ENCODE measurements at places on chromosomes 7 and 10.

DNA sequence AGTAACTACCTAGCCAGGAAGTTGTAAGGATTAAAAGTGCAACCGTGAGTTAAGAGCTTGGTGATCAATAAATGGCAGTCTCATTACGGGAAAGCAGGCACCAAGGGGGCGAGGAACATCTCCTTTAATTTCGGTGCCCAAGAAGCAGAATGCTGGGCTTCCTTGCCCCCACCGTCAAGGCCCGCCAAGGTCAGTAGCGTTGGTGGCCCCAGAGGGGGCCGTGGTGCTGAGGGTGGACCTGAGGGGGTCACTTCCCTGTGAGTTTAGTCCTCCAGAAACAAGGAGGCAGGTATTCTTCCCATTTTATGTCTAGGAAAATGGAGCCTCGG lies 408 bp upstream of the MINDY4 start:
- no peak for DNase-seq

DNA sequence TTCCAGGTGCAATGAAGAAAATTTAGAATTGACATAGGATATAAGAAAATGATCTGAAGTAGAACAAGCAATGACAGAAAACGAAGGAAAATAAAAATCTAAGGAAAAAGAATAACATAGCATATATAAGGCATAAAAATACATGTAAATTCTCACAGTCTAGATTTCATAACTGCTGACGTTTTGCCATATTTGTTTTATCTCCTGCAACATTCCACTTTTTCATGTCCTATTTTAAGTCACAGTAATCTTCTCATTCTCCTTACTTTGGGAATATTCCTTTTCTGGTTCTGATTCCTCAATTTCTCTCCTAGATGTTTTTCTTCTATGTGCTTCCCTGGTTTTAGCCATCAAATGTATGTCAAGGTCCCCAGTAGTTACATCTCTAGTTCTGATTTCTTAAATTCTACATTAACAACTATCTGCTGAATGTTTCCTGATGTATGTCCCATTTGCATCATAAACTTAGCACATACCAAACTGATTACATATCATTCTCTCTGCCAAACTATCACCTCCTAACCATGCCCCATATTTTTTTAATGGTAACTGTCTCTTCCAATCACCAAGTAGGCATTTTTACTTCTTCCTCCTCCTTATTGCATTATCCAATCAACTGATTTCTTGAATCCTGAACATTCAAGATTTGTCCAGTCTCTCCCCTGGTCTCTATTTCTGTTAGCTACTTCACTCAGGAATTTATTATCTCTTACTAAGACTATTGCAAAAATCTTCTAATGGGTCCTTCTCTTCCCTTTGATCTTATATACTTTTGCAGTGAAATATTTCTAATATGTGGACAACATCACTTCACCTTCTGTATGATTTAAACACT lies 171.3 kb downstream of the DNAJC1 start:
- DNase-seq = peak; percentile 34

DNA sequence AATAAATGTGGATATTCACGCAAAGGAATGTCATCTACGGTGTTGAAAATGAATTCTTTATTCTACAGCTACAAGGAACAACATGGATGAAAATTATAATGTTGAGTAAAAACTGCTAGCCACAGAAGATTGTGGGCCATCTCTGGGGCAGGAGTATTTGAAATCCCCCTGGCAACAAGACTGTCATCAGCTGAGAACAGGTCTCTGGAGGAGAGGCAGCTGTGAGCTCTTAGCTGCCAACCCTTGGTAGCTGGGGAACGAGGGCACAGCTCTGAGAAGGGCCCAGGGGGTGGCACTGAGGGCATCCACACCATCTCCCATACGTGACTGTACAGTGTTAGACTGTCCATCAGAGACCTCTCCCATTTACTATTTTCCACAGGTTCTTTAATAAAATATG lies 340.1 kb upstream of the MGMT start:
- no peak for DNase-seq

DNA sequence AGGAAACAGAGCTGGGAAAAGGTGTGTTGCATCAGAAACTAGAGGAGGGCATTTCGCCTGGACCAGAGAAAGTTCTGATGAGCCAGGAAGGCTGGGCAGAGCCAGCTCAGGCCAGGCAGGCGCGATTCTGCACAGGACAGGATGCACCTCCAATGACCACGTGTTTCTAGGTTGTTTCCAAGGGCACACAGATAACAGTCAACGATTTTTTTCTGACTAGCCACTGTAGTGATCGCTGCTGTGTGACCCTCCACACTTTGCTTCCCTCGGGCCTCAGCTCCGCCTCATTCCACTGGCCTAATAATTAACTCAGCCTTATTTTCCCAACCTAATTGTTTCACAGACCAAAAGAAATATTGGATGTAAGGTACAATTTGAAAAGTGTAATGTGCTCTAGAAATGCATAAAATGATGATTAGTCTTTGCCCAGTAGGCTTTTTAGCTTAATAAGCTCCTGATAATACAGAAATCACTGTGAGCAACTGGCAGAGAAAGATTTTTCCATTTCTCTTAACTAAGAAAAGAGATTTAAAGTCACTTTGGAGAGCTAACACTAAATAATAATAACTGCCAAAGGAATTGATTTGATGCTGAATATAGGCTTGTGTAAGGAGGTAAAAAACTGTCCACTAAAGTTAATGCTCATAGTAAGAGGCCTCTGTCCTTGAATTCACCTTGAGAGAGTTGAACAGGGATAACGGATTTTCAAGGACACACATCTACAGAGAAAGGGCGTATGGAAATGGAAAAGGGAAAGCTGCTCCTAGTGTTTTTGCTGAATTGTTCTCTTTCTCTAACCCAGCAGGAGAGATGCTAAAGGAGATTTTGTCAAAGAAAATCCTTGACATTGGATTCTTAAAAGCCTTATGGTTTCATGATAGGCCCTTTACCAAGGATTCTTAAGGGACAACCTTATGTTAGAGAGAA lies 291.0 kb upstream of the C7orf33 start:
- no peak for DNase-seq

GRCh38 chr7:80542398-80542797 lies 30.5 kb upstream of the GNAT3 start:
- DNase-seq = peak; percentile 90

Measured in bronchial epithelial cell (primary cell).